ENCODE measurements at places on chromosomes 16 and 17. TPM values are rescaled to one million over a fixed set of nuclear protein-coding genes. Genes with fewer than 3 reads are reported as not detected.

BCO1 gene
- total RNA-seq: not detected

ZSCAN10 gene
- total RNA-seq: not detected

MYCBPAP gene
- 1.1 TPM for total RNA-seq

DNA sequence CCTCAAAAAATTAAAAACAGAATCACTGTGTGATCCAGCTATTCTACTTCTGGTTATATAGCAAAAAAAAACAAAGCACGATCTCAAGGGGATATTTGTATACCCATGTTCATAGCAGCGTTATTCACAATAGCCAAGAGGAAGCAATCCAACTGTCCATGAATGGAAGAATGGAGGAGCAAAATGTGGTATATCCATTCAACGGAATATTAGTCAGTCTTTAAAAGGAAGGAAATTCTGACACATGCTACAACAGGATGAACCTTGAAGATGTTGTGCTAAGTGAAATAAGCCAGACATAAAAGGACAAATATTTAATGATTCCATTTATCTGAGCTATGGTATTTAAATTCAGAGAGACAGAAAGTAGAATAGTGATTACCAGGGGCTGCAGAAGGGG is 4.6 kb upstream of the NOL11 start:
- peaks cover 5% of the 10 kb centered on the region for H3K4me1 ChIP-seq
- no peak overlapping the region for H3K27ac ChIP-seq
- DNase-seq: no peak
- no peaks in the 10 kb centered on the region for H3K36me3 ChIP-seq
- H3K27me3 ChIP-seq: no peaks in the 10 kb centered on the region
- no peak overlapping the region for H3K4me3 ChIP-seq

CBFA2T3 gene
- total RNA-seq: 0.92 TPM

CACNG3 gene
- not detected for total RNA-seq

DNA sequence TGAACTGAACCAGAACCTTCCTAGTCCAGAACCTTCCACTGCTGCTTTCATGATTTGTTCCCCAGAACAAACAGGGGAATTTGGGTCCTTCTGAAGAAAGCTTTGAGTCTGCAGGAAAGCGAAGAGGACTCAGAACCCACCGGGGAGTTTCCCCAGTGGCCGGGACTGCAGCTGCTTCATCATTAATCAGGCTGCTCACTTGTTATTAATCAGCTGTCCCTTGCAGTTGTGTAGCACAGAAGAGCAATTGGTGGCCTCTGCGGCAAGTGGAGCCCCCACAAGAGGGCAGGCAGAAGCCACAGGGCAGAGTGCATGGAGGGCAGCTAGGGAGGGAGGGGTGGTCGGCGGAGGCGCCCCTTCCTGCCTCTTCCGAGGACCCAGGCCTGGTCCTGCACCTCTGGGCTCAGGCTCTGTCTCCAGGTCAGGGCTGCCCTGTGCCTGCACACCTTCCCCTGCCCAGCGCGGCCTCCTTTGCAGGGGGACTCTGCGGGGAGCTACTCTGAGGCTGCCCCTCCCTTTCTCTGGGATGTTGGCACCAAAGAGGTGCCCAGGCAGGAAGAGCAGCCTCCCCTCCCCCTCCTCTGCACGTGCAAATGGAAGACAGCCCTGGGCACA is 6.9 kb downstream of the CCL17 start:
- H3K4me1 ChIP-seq: peaks cover 2% of the 10 kb centered on the region
- DNase-seq: no peak
- no peaks in the 10 kb centered on the region for H3K27me3 ChIP-seq
- H3K36me3 ChIP-seq: no peaks in the 10 kb centered on the region
- no peak overlapping the region for H3K4me3 ChIP-seq
- H3K27ac ChIP-seq: no peak overlapping the region

- H3K4me3 ChIP-seq: no peak overlapping the region
- no peaks in the 10 kb centered on the region for H3K36me3 ChIP-seq
- no peak overlapping the region for H3K27ac ChIP-seq
- H3K4me1 ChIP-seq: peaks cover 12% of the 10 kb centered on the region
- no peaks in the 10 kb centered on the region for H3K27me3 ChIP-seq
Observed at GRCh38 chr16:79698341-79698753, 97.8 kb upstream of the MAF start.
